Fibroblast of skin of left quadriceps (primary cell): ENCODE measurements at places on chromosomes 11 and 22.

DNA sequence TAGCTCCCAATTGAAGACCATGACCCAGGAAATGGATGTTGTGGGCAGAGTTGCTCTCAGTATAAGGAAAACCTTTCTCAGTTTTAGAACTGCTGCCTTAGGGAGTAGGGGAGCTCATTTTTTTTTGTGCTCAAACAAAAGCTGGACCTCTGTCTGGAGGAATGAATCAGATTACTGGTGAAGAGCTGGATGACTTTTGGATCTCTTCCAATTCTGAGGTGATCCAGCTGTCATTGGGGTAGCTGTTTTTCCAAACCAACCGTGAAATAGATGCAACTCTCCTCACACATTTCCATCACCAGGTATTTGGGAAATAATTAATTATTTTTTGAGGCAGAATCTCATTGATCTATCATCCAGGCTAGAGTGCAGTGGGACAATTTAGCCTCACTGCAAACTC lies 251.3 kb upstream of the PLET1 start:
- DNase-seq, result no peak

GRCh38 chr11:44452827-44453572 lies 112.5 kb upstream of the CD82 start:
- DNase-seq, result no peak

GRCh38 chr11:131802440-131803115 lies 432.2 kb downstream of the NTM start:
- DNase-seq, result no peak

DNA sequence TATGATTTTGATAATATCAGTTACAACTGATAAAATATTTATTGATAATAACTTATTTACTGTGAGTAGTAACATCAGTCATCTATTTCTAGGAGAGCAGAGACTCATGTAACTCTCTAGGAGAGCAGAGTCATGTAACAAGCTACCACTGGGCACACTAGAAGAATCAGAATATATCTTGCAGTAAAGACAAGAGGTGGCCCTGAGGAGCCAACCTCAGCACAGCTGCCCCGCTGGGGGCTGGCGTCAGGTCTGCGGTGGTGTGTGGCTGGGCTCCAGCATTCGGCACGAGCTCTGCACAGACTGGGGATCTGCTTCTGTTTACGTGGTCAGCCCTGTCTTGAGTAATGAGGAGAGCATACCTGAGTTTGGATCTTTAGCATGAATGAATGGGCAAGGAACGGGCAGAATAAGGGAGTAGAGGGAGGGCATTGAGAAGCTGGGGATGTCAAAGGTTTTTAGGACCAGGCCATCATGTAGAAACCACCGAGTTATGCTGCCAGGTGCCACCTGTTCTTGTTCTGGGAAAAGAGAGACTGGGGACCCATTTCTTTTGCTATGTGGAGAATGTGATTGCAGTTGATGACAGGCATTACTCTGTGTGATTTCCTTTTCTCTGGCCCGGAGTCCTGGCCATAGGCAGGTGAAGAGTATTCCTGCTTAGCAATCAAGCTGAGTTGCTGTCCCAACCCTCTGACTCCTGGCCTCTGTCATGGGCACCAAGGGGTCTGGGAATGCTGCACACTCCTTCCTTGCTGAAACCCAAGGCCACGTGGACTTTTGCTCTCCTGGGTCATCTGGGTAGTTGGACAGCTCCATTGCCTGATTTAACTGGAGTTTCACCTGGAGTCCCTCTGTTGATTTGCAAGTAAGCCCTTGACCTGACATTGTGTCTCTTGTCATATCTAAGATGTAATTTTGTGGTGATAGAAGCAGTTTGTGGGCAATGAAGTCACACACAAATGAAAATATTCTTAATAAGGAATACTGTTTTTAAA lies 50.9 kb upstream of the HEPHL1 start:
- DNase-seq, result no peak

GRCh38 chr11:109405671-109406070 lies 16.3 kb upstream of the C11orf87 start:
- DNase-seq, result no peak

DNA sequence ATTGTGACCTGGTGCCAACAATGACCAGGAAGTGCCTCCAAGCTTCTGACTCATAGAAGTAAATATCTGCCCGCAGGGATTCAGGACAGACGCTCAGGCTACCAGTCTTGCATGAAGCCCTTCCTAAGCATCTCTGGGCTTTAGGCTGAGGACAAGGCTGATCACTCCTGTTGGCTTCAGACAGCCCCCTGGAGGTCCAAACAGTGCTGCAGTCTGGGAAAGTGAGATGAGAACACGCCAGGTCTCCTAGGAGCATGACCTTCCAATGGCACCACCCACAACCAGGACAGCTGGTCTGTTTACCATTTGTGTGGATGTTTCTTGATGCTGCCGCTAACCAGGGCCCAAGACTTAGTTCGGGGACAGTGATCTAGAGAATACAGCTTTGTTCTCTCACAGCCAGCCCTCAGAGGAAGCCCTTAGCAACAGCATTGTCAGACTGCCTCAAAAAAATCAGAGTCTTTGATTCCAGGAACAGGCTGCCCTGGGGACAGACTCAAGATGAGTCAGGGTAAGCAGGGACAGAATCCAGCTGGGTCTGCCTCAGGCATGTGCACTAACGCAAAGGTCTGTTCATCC lies 111.2 kb downstream of the ZNF280B start:
- DNase-seq, result no peak
